Activated CD4-positive, alpha-beta memory T cell treated with anti-CD3 and anti-CD28 coated beads, Interleukin-2, amount 10 ng/mL, durations not matched to agents 7 days and 5 days (primary cell): ENCODE measurements at places on chromosomes 2 and 18. TPM values are rescaled to one million over a fixed set of nuclear protein-coding genes. Genes with fewer than 3 reads are reported as not detected.

Gene ESCO1
- total RNA-seq, result 22.8 TPM

Gene C2orf74
- total RNA-seq, result 10.2 TPM

- DNase-seq, result no peak
Observed at GRCh38 chr2:168683996-168684395, 118.4 kb upstream of the NOSTRIN start.

- DNase-seq, result no peak
Observed at GRCh38 chr2:20629581-20630171, 21.2 kb downstream of the HS1BP3 start.

DNA sequence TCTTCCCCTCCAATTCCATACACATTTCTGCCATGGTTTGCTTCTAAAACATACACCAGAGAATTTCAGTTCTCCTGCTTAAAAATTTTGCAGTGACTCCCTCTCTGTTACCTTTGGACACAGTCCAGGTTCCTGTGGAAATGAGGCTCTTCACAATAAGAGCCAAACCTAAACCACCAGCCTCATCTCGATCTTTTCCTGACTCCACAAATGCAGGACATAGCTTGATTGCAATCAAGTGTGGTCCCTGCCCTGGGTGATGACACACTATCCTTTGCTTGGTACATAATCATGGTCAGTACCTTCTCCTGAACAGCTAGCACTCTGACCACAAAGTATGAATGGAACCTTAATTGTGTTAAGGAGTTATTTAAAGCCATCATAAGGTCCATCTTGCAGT, 134.9 kb upstream of the CHAC2 start:
- no peak for DNase-seq

DNA sequence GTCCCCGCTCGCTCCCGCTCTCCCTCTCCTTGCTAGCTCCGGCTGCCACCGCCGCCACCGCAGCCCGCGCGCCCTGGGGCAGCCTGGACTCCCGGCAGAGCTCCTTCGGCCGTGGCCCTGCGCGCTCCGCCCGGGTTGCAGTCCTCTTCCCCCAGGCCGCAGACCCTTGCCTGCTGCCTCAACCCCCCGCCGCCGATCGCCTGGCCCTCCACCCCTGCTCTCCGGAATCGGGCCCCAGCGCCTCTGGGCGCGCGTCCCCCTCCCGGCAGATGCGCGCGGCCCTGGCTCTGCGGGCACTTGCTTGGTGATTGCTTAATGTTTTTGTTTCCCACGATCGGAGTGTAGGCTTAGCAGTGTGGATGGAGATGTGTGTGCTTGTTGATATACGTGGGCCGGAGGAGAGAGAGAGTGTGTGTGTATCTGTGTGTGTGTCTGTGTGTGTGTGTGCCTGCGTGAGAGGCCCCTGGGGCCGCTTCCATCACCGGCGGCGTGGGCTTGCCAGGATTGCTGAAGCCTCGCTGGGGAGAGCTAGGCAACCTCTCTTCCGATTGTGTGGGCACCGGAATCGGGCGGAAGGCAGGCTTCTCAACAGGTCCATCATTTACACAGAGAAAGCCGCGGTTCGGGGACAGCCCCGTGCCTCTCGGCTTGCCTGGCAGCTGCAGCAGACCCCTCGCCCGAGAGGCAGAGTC, 877 bp downstream of the INHBB start:
- DNase-seq, result no peak

- DNase-seq, result no peak
Observed at GRCh38 chr2:42953216-42953615, 160.8 kb upstream of the HAAO start.

DNA sequence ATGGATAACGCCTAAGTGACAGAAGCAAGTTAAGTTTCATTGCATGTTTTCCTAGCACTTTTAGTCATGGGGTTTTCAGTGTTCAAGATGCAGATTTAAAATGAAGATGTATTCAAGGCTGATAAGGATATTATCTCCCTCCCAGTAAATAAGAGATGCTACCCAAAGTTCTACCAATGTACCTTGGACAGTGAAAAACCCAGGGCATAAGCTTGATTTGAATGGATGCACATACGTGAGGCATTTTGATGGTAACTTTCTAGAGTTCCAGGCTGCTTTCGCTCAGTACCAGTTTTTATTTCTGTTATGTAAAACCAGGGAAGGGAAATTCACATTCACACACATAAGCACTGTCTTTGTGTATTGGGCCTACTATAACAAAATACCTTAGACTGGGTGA, 90.3 kb downstream of the STK39 start:
- no peak for DNase-seq

GRCh38 chr2:221195829-221196228, 376.3 kb downstream of the EPHA4 start:
- DNase-seq, result no peak
